ENCODE measurements at places on chromosomes 3 and 15.

- no peak for DNase-seq
Observed at GRCh38 chr3:104385421-104385820, 981.3 kb upstream of the ALCAM start.

DNA sequence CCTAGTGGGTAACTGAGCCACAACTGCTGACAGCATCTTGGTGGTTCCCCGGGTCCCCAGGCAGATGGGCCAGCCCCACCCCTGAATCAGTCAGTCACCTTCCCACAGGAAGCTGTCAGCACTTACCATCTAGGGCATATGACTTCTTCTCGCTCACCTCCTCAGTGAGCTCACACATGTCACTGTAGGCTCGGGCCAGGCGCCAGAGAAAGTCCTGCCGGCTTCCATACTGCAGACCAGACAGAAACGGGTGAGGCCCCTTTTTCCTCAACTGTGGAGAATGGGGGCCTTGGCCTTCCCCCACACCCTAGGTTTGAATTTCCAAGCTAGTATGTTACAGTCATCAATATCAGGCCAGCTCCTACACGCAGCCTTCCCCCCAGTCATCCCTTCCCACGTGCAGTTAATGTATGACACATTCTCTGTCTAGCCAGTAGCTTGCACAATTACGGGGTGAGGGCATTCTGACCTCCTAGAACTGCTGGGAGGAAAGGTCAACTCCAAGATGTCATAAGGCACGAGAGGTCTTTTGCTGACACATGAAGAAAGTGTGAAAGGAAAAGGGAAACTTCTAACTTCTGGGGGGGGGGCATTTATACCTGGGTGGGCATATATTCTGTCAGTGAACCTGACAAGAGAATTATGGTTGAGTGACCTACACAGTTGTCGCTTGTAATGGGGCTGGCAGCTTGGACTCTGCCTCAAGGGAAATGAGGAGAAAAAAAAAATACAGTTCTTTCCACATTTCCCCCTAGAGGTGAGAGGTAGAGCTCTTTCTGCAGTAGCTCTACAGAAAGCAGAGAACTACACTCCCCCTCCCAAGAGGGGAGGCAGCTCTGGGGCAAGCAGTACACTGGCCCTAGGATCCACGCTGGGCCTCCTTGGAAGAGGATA is 10.9 kb downstream of the RMDN3 start:
- DNase-seq: peak; percentile 82

GRCh38 chr3:144482876-144483275 is 511.3 kb downstream of the DIPK2A start:
- DNase-seq: no peak

- DNase-seq: no peak
Observed at GRCh38 chr15:50064673-50065072, 54.4 kb downstream of the ATP8B4 start.

GRCh38 chr3:56942523-56942922 is 117.9 kb upstream of the SPATA12 start:
- DNase-seq: no peak

- DNase-seq: no peak
Observed at GRCh38 chr15:89167267-89168176, 53.9 kb downstream of the RLBP1 start.

DNA sequence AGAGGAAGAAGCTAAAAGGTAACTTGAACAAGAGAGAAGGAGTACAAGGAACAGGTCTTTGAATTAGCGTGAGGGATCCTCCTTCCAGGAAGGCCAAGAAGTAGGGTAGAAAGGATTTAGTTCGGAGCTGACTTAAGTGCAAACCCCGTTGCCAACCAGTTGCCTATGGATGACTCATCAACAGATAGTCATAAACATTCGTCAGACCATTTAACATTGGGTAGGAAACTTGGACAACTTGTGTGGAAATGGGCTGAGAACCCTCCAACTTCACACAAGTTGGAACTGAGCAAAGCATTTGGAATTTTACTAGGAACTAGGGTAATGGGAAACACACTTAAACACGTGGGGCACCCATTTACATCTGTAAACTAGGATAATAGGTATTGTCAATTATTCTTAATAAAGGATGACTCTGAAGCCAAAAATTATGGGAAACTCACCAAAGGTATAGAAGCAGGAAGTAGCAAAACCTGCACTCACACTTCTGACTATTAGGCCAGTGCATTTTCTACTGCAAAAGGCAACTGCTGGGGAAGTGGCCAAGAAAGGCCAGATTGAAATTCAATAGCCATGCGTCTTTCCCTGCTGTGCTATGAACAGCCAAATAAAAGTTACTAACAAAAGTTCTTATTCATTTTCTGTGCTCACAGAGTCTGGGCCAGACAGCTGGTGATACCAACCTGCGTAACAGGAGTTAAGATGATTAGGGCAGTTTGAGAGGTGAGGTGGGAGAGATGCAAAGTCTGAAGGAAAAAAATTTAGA is 174.5 kb upstream of the TMC3 start:
- DNase-seq: no peak

DNA sequence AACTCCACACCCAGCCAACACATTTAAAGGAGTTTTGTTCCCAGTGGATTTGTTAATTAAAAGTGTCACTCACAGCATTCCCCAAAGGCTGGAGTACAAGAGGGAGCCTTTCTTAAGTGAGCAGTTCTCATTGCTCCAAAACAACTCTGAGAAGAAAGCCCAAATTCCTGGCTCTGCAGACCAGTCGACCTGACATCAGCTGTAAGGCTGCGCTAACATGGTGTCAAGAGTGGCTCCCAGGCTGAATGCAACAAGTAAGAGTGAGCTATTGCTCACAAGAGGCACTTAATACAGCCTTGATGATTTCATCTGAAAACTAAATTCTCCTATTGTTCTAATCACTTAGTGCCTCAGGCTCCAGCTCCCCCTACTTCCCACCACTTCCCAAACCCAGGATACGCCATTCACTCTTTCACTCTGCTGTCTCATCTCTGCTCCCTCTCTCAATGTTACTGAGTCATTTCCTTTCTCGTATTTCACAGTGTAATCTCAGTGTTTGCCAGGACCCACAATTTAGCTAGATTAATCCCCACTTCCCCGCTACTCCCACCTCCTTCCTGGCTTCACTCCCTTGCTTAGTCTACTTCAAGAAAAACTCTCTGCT is 81.8 kb downstream of the WWTR1 start:
- DNase-seq: peak; percentile 78

DNA sequence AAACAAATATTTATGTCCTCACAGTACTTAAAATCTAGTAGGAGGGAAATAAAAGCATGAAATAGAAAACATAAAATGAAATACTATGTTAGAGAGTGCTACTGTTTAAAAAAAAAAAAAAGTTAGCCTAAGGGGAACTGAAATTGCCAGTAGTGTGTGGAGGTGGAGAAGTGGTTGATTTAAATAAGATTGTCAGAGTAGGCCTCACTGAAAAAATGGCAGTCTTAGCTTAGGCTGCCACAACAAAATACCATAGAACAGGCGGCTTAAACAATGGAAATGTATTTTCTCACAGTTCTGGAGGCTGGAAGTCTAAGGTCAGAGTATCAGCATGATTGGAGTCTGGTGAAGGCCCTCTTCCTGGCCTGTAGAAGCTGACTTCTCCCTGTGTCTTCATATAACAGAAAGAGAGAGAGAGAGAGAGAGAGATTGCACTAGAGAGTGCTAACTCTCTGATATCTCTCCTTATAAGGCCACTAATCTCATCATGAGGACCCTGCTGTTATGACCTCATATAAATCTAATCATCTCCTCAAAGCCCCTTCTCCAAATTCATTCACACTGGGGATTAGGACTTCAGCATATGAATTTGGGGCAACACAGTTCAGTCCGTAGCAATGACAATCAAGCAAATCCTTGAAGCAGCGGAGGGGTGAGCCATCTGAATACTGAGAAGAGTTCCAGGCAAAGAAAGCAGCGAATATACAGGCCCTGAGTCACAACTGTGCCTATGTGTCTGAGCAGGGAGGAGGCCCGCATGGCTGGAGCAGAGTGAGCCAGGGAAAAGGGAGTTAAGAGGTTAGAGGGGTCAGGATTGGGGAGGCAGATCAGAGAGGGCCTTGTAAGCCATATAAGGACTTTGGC is 23.6 kb upstream of the LRRC34 start:
- no peak for DNase-seq

DNA sequence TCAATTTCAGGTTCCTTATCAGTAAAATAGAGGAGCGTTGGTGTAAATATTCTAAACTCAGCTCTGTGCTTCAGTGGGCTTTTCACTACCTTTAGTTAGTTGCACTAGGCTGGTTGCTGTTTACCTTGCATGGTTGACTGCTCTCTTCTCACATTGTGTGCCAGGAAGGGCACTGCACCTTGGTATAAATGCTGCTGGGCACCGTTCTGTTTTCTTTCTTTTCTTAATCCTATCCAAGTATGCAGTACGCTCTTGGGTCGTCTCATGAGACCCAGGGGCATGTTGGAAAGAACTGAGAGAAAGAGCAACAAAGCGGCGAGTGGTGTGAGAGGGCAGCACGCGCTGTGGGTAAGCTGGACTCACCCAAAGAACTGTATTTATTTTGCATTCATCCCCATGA is 22.4 kb downstream of the KCNMB2 start:
- no peak for DNase-seq

DNA sequence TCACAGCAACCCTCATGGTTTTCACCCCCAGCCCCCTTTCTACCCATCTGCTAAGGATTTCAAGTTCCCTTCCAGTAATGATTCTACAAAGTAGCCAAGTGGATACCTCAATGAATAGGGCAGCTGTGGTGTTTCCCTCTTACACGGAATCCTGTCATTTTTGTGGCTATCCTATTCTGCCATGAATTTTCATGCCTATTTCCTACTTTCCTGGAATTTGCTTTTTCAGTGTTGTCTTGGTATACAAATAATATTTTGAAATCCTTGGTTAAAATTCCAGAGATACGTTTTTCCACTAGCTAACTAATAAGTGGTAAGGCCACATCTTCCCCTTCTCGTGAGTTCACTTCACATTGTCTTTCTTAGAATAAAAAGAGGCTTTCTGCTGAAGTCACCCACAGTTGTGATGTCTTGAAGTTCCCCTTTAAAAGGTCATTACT is 7.5 kb downstream of the ADPRH start:
- no peak for DNase-seq

Data from RWPE2 (cell line).